ENCODE measurements at places on chromosomes 5 and 9. TPM values are rescaled to one million over a fixed set of nuclear protein-coding genes. Genes with fewer than 3 reads are reported as not detected.

DNA sequence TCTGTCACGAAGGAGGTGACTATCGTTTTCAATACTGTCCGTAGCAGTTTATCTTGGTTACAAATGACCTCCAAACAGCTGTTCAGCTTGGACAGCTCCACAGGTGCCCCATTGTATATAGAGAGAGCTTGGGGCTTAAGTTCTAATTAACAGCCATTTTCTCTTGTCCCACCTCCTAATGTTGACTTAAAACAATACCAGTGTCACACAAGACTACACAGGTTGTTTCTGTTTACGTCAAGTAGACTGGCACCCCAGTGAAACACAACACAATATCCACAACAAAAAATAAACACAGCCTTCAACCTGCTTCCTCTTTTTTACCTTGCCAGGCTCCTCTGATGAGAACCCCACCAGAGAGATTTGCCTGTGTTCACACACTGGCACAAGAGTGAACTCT, 39.8 kb upstream of the TLE1 start:
- no peak for DNase-seq

DNA sequence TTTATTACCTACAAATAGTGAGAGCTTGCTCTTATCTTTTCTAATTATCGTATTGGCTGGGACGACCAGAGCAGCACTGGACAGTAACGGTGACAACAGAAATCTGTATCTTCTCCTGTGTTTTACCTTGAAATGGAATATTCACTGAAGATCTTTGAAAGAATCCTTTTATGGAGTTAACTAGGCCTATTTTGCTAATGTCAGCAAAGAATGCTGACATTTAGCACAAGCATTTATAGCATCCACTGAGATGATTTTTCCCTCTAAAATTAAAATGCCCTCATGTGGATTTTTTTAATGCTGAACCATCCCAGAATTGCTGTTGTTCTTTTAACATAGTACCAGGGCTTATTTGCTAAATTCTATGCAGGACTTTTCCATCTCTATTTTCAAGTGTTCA, 59.4 kb downstream of the ROR2 start:
- no peak for DNase-seq

DNA sequence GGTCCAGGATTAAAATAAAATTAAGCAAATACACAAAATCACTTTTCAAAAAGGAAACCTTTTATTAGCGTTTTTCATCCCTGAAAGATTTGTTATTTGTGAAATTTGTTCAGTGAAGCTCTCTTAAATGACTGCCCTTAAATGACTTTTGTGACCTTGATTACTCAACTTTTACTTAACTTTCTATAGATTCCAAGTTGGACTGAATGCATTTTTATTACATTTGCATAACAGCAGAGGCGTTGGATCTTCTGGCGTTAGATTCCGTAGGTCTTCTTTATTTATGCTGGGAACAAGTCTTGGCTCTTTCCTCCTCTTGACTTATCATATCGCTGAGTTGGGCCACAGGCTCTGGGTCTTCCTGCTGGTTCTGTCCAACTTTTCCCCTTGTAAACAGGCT, 78.4 kb downstream of the APBA1 start:
- no peak for DNase-seq

GRCh38 chr9:75545287-75545686, 345.2 kb upstream of the PCSK5 start:
- DNase-seq = no peak

- DNase-seq = no peak
These were observed 561.4 kb downstream of the CAAP1 start for GRCh38 chr9:26331223-26331622.

DNA sequence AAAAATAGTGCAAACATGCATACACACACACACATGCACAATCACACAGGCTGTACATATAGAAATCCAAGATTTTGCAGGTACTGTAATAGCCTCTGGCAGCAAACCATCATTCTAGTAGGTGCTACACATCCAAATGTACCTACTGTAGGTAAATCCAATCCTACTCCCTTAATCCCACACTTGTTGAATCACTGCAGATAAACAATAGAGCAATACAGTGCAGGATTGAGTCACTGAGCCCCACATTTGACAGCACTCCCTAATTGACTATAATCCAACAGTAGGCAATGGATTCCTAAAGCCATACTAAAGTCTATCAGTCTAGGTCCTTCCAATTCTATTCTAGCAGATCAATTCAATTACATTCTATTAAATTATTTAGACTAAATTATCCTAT, 1640.5 kb upstream of the CDH9 start:
- DNase-seq = no peak

- no peak for DNase-seq
These were observed 188.7 kb downstream of the EBF1 start for GRCh38 chr5:158910782-158911692.

DNA sequence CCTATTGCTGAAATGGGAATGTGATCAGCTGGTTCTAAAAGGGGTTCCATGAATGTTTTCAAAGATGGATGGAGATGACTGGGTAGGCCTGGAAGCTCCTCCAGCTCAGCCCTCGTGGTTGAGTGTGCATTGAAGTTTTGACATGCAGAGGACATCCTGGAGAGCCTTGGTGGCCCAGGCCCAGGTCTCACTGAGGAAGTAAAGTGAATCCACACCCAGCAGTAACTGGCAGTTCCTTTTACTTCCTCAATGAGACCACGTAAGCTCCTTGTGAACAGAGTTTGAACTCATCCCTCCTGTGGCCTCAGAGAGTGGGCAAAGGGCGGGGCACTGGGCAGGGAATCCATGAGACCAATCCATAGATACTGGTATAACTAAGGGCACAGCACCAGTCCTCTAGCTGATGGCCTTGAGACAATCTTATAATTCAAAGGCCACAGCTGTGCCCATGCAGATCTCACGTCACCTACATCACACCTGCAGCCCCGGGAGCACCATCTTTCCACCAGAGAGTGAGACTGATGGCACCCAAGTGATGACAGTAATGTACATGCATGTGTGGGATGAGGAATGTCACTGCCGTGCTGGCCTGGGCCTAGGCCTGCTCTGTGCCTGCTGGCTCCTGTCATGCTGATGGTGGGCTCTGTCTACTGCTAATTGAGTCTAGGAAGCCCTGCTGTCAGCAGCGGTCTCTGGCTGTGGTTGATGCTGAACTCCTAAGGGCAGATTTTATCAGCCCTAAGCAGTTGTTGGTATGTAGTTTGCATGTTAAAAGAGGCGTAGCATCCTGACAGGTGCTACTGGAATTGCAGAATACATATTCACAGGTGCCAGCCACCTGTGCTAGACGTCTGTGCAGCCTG, 257.8 kb downstream of the FSTL4 start:
- DNase-seq = no peak

DNA sequence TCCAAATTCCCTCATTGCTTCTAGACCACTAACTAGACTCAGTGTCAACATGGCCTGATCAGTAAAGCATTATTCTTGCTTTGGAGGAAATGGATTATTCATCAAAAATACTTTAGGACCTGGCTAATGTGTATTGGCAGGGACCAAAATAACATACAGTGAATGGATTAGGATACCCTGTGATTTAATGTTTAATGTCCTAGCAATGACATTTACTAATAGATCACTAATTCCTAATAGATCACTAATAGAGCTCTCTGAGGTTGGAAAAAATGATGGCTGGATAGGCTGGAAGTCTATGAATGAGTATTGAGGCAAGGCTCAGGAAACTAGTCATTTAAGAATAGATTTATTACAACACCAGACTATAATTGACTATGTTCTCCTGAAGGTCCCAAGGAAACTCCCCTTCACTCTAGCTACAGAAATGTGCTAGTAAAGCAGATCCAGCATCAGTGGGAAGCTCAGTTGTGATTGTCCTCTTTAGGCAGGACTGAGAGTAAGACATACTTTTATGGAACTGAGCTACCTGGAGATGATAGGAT, 46.1 kb upstream of the CHSY3 start:
- DNase-seq = no peak

DNA sequence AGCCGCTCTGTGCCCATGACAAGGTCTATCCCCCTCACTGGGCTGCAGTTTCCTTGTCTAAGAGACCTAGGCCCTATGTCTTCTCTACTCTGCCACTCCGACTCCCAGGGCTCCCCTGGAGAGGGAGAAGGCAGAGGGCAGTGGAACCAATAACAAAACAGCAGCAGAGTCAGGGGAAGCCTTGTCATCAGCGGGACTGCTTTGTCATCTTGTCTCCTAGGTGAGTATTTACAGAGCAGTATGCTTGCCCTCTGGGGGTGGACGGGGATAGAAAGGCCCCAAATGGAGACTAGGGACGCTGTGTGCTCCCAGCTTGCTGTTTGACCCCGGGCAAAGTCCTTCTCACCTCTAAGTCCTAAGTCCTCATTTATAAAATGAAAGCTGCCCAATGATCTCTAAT, 318.5 kb downstream of the CDK5RAP2 start:
- no peak for DNase-seq

DNA sequence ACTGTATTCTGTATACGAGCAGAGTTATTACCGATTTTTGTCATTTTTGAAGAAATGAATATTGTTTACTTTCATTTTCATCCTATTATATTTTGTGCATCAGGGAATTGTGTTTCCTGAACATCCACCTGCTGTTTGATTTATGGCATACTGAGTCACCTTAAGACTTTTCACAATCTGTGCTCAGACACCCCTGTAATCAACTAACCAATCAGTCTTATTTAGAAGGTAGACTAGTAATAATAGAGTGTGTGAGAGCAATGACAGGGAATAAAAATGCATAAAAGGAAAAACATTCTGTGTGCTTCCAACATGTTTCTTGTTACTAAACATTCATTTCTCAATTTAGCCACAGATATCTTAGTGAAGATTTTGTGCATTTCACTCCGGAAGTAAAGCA, 1413.6 kb upstream of the ACO1 start:
- DNase-seq = no peak

DNA sequence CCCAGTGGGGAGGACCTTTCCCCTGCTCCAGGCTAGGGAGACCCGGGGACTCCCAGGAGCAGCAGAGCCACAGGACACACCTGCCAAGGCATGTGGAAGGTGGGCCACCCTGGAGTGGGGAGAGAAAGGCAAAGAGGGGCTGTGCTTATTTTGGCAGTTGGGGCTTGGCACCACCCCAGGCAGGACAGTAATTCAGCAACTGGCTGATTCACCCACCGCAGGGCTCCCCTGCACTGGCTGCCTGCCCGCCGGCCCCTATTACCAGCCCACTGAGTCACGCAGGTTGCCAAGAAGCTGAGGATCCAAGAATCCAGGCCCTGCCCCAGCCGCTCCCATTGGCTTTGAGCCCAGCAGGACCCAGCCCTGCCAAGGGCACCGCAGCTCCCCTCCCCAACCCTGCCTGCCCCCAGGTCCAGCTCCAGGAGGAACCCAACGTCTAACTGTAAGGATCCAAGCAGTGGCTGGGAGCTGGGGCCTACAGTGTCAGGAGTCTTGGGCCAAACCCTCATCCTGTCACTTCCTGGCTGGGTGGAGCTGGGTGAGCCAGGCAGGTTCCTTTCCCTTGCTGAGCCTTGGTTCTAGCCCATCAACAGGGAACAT, 14.2 kb upstream of the RALGDS start:
- DNase-seq = no peak

DNA sequence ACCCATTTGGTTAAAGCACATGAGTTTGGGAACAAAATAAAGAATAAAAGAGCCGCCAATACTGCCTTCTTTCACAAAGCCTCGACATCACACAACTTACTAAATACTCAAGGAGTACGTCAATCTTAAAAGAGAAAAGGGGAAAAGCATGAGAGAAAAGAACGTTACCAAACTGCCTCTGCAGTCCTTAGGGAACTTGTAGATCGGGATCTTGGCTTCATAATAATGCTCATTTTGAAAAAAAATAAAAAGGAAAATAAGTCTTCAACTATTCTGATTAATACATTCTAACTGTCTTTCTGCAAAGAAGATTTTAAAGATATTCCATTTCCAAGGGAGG, 618.4 kb downstream of the PDE4D start:
- DNase-seq = no peak

DNA sequence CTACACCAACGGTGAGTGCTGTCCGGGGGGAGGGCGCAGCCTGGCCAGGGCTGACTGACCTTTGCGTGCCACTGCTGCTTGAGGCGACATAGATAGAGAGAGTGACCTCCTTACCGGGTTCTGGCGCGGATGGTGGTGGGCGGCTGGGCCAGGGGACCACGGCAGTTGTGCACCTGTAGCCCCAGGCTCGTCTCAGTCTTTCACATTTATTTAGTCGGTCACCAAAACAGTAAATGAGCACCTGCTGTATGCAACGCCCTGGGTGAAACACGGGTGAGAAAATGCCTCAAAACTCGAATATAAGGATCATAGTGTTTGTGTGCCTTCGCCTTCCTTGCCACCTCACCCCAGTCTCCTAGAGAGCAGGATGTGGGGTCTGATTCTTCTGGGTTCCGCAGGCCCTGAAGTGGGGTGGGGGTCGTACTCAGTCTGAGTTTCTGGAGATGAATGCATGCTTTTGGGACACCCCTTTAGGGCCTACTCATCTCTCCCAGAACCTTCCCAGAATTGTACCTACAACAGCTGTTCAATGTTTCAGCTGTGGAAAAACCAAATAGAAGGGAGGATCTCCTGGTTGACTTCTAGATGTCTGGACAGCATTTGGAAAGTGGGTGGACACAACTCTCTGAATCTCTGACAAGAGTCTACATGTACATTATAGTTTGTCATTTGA, 714 bp downstream of the SEC24A start:
- no peak for DNase-seq

- DNase-seq = no peak
These were observed 305.1 kb upstream of the RGMB start for GRCh38 chr5:98468188-98468869.

DNA sequence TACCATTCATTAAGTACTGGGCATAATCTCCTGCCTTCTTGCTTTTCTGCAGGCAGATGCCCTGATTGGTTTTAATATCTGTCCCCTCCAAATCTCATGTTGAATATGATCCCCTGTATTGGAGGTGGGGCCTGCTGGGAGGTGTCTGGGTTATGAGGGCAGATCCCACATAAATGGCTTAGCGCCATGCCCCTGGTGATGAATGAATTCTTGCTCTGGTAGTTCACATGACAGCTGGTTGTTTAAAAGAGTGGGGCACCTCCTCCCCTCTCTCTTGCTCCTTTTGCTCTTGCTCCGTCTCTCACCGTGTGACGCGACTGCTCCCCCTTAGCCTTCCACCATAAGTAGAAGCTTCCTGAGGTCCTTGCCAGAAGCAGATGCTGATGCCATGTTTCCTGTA, 564.0 kb upstream of the BRINP1 start:
- no peak for DNase-seq

- no peak for DNase-seq
These were observed 5.6 kb upstream of the APC start for GRCh38 chr5:112732131-112732530.

The ZNF658 gene
- 5.8 TPM for total RNA-seq

The SLC36A3 gene
- not detected for total RNA-seq

The YTHDC2 gene
- total RNA-seq = 15.0 TPM

The FAT2 gene
- total RNA-seq = not detected

The RRAGA gene
- 55.6 TPM for total RNA-seq

The MFAP3 gene
- 24.2 TPM for total RNA-seq
